ENCODE measurements at places on chromosomes 3 and 15.

DNA sequence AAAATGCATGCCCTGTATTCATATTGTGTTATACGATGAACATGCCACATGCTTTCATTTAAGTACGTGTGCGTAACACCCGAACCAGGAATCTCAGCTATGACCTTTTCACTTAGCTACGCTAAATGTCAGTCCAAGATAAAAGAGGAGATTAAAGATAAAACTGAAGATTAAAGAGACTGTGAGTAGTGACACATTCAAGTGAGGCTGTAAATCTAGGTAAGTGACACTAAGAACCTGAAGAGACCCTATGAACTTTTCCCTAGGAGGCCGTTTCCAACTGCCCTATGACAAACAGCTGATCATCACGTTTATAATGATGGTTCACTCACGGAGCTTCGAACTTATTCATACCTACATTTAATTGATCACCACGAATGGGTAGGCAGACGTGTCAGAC is 32.2 kb downstream of the TFRC start:
- no peak for DNase-seq

DNA sequence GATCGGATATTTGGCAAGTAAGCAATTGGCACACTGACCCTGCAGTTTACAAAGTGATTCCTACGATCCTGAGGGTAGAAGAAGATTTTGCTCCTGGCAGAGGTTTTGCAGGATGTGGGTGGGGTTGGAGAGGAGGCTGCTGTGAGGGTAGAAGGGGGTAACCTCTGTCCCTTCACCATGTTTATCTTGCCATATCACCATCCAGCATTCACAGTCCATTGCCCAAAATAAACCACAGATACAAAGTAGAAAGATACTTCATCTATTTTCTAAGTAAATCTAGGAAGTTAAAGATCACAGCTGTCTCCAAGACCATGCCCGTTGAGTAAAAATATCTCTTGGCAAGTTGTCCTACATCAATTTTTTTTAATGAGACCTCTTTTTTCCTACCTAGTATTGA is 51.6 kb downstream of the LIPC start:
- DNase-seq: no peak

DNA sequence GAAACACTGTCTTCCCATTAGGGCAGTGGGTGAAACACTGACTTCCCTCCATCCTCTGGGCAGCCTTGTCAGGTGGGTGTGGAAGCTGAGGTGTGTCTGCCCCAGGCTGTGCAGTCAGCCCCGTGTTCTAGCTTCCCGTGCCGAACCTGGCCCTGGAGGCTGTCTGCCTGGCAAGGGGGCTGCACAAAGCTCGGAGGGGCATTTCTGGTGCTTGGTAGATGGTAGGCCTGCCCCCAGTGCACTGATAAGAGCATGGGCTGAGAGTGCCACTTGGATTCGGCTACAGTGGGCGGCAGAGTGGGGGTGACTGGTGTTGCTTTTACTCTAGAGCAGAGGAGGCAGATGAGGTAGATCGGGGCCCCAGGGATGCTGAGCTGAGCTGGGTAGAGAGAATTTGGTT is 21.3 kb downstream of the IGF1R start:
- DNase-seq: no peak

GRCh38 chr3:70176224-70176623 is 136.2 kb downstream of the MDFIC2 start:
- DNase-seq: no peak

DNA sequence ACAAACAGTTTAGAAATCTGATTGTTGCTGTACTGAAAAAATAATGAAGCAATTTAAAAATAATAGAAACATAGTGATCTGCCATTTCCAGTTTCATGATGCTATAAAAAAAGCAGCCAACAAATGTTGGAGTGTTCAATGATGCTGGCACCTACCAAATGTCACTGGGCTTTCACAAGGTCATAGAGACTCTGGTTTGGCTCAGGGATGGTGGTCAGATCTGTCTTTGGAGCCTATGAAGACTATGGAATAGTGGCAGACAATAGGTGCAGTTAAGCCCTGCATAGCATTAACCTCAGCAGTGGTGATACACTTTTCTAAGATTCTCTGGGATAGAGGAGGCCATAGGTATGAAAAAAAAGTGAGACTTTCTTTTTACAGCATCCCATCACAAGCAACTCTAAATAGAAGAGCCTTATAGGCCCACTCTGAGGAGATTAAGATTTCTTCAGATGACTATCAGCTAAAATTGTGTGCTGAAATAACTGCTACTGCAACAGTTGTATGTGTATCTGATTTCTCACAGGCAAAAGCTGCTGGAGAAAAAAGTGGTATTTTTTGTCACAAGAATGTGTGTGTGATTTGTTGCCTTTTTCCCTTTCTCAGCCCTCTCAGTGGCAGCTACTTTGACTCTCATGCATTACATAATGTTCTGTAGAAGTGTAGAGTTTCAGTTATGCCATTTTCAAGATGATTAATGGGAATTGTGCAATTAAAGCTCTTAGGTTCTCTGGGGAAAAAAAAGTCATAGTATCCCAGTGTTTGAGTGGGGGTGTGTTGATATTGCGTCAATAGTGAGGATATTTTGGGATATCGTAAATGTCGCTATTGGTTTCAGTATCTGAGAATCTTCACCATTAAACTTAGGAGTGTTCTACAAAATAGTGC is 137.4 kb downstream of the MBNL1 start:
- DNase-seq: peak; percentile 66

- no peak for DNase-seq
Observed at GRCh38 chr15:36791844-36792571, 212.6 kb downstream of the CDIN1 start.

- no peak for DNase-seq
Observed at GRCh38 chr3:158095111-158095813, 11.0 kb downstream of the SHOX2 start.

GRCh38 chr3:100093831-100094230 is 20.5 kb downstream of the FILIP1L start:
- no peak for DNase-seq

DNA sequence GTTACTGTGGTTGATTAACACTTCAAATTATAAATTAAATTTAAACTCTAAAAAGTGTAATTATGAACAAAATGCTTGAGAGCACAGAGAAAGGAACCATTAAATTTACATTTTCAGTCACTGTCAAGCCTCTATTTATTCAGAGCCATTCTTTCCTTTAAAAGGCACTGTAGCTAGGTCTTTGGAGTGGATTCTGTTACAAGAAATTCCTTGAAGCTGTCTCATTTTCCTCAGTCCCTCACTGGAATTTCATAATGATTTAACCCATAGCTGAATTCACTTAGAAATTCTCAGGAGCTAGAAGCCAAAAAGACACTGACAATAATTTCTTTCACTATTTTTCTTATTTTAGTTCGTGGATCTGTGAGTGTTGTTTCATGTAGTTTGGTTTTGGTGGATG is 81.2 kb upstream of the TCF12 start:
- DNase-seq: no peak

GRCh38 chr3:53382106-53382505 is 34.8 kb upstream of the DCP1A start:
- DNase-seq: no peak

DNA sequence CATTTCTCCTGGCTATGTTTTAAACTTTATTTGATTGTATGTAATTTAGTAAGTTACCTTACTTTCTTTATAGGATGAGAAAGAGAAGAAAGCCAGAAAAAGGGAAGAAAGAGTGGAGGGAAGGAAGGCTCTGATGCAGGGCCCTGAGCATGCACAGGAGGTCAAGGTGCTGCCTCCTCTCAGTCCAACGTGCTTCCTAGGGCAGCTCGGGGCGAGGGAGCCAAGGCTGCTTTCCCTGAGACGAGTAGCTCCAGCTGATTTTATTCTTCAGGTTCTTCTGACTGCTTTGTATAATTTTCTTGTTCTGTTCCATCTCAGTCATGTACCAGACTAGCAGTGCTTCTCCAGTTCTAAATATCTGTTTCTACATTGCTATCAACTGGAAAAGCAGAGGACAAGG is 3.4 kb downstream of the CORO2B start:
- DNase-seq: no peak

- DNase-seq: peak; percentile 74
Observed at GRCh38 chr3:15299036-15299435, 33.4 kb downstream of the SH3BP5 start.

GRCh38 chr15:85583923-85584390 is 203.6 kb downstream of the AKAP13 start:
- DNase-seq: peak; percentile 53

DNA sequence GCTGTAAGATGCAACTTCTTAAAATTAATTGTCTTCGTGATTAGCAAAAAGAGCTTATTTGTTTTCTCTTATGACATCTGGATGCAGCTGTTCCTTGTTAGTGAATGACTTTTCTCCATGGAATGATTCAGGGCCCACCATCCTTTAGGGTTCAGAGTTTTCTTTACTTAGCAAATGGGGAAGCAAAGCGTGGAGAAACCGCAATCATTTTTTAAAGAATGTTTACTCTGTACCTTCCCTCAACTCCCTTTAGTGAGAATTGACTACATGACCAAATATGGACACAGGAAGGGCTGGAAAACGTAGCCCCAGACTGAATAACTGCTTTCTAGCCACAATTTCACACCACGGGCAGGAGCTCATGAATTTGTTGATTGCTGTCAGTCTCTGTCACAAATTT is 130.1 kb downstream of the EDEM1 start:
- no peak for DNase-seq

Measured in NCI-H69 (cell line).